ENCODE measurements at places on chromosomes 2 and 18. TPM values are rescaled to one million over a fixed set of nuclear protein-coding genes. Genes with fewer than 3 reads are reported as not detected.

Gene AGXT
- not detected for total RNA-seq

Gene CDCA7
- total RNA-seq = 8.5 TPM

Gene TOGARAM2
- 0.10 TPM for total RNA-seq

Gene TPO
- not detected for total RNA-seq

Gene PKDCC
- total RNA-seq = 3.9 TPM

Gene TXNL1
- 58.9 TPM for total RNA-seq

Gene NGEF
- 0.10 TPM for total RNA-seq

Gene OSBPL1A
- total RNA-seq = 17.6 TPM

Gene UGT1A5
- not detected for total RNA-seq

Gene INHBB
- 6.9 TPM for total RNA-seq

Gene FBLN7
- 4.6 TPM for total RNA-seq

Gene C2orf78
- not detected for total RNA-seq

Gene FAM161A
- 1.7 TPM for total RNA-seq

Gene SCN9A
- total RNA-seq = 0.96 TPM

Gene AKAIN1
- not detected for total RNA-seq

Gene ERBB4
- total RNA-seq = under 0.01 TPM

Gene OTX1
- total RNA-seq = not detected

Gene COL5A2
- total RNA-seq = 107 TPM

Gene INPP1
- 21.2 TPM for total RNA-seq

Gene LYG1
- not detected for total RNA-seq

Gene GPR39
- total RNA-seq = 0.10 TPM

Gene RMDN2
- total RNA-seq = 1.6 TPM

Gene CHST9
- not detected for total RNA-seq

Gene CRYGD
- not detected for total RNA-seq

Gene IL37
- total RNA-seq = not detected

Gene MOB4
- 33.3 TPM for total RNA-seq

Gene DYNAP
- total RNA-seq = not detected

Gene SRBD1
- total RNA-seq = 15.3 TPM

Gene PPP1R1C
- under 0.01 TPM for total RNA-seq

Gene TPGS2
- 188 TPM for total RNA-seq

Gene DCDC2C
- not detected for total RNA-seq

Gene SP140
- not detected for total RNA-seq

Gene EVA1A
- 41.2 TPM for total RNA-seq

Gene LOXHD1
- not detected for total RNA-seq

Gene UPP2
- total RNA-seq = not detected

Gene HSBP1L1
- 5.7 TPM for total RNA-seq

Gene SLC4A3
- total RNA-seq = 0.10 TPM

Gene ANKRD30B
- not detected for total RNA-seq

Gene LHCGR
- not detected for total RNA-seq

Gene GLI2
- 0.19 TPM for total RNA-seq

Gene RPRM
- total RNA-seq = not detected

Gene OR6B2
- not detected for total RNA-seq

Gene PDE6D
- total RNA-seq = 25.5 TPM

Gene RTKN
- 17.0 TPM for total RNA-seq

Gene MYCN
- 4.9 TPM for total RNA-seq

Gene PROM2
- total RNA-seq = 0.57 TPM

Gene STEAP3
- 20.6 TPM for total RNA-seq

Gene PJVK
- 0.98 TPM for total RNA-seq

Gene EGR4
- not detected for total RNA-seq

Gene TMEM37
- 0.33 TPM for total RNA-seq

Gene MCFD2
- 177 TPM for total RNA-seq

Gene PTCD3
- 62.4 TPM for total RNA-seq

Gene GALNT3
- 0.33 TPM for total RNA-seq

Gene RIT2
- not detected for total RNA-seq

Gene BMP10
- total RNA-seq = not detected

Gene PDE11A
- 0.10 TPM for total RNA-seq

Gene FEV
- not detected for total RNA-seq

Gene FZD7
- 0.29 TPM for total RNA-seq
